ENCODE measurements at places on chromosomes 4 and X.

GRCh38 chr4:24693636-24694035, 101.7 kb upstream of the SOD3 start:
- DNase-seq, result no peak

DNA sequence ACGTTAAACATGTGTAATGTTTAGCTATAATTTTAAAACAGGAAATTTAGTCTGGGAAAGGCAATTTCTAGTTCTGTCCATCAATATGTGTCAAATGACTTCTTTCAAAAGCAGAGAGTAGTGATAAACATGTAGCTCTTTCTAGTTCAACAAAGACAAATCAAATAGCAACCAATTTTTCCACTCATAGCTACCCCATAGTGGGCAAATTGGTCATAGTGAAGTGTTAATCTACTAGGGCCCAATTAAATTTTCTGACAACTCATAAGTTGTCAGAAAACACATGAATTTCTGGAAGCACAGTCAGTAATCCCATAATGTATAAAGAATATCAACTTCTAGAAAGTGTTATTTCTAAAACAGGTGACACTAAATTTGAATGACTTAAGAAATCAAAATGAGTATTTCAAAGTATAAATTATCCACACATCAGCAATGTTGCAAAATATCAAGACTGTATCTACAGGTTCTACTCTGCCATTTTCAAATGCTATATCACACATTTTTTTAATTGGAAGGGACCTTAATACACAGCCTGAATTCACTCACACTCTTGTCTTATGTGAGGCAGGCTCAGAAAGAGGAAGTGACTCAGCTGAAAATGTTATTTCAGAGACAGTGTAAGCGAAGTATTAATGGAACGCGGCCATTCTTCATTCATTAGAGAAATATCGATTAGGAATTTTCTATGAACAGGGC, 7.7 kb downstream of the OCIAD2 start:
- DNase-seq, result no peak

DNA sequence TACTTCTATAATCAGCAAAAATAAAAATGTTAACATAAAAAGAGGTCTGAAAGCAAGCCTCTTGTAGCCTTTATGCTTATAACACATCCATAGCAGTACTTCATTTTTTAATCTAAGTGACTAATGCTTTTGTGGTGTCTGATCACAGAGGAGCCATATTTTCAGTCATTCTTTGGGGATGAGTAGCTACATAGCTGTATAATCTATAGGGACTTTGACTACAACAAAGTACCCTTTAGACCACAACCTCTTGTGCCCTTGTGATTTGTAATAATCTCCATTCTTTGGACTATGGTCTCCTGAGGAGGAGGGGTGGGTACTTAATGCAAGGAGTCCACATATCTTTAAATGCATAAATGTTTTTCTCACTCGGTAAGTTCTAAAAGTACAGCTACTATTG, 9.6 kb downstream of the DRP2 start:
- DNase-seq, result no peak

DNA sequence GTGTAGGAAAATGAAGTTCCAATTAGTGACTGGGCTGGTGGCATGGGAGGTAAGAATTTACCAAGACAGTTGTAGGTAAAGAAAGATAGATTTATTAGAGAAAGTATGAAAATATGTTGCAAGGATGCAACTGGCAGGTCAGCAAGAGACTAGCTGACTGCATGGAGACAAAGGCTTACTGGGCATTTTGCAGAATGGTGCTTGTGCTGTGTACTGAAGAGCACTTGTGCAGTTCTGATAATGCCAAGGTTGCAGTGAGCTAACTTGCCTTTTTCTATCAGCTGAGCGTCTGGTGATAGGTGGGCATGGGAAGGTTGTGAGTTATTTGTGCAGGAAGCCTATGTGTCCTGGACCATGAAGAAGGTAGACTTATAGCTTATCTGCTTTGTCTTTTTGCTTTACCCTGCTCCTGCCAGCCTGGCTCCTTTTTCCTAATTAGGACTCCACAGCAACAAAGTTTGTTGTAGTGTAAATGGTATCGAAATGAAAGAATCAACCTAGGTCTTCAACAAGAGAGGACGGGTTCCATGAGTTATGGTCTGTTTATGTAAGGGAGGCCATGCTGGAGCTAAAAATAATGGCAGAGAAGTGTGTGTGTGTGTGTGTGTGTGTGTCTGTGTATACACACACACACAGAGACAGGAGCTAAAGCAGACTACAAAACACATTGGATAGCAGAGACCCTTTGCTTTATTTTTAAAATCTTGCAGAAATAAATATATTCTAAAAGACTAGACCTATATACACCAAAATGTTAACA, 15.0 kb downstream of the BST1 start:
- DNase-seq, result no peak

- DNase-seq, result no peak
These were observed 42.2 kb downstream of the TLL1 start for GRCh38 chr4:165915215-165915614.

GRCh38 chrX:20442597-20442996, 175.9 kb upstream of the RPS6KA3 start:
- DNase-seq, result peak; percentile 65

DNA sequence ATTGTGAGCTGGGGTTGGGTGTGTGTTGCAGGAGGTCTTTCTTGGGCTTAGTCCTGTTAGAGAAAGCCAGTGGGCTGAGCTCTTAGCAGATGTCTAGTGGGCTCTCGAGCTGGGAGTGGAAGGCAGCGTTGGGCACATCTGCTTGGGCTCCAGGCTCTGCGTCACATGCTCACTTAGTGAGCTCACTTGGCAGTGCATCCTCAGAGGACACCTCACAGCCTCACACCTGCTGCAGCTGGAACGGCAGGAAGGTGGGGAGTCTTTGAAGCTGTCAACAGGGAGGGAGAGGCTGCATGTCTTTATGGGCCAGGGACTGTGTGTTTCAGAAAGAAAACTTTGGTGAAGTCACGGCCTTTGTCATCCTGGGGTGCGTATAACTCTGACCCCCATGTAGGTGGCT, 82.2 kb downstream of the PSAPL1 start:
- no peak for DNase-seq

Measured in globus pallidus (tissue), 1 donor.